T-cell (primary cell): ENCODE measurements at places on chromosomes 1 and 21. TPM values are rescaled to one million over a fixed set of nuclear protein-coding genes. Genes with fewer than 3 reads are reported as not detected.

DNA sequence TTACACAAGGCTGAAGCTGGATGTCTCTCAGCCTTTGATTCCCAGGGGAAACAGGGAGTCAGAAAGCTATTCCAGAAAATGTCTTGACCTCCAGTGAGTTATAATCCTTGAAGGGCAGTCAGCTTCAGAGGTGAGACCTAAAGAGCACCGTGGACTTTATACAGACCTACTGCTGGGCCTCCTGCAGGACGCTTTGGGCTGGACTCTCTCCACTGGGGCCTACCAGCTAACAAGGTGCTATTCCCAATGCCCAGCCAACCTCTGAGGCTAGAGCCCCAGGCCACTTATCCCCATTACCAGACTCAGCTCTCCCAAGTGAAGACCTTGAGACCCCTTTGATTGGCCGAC, 6.6 kb downstream of the SETD4 start:
- no peak for DNase-seq

OR2L8 gene
- 1.2 TPM for total RNA-seq

NPR1 gene
- total RNA-seq, result not detected

DNA sequence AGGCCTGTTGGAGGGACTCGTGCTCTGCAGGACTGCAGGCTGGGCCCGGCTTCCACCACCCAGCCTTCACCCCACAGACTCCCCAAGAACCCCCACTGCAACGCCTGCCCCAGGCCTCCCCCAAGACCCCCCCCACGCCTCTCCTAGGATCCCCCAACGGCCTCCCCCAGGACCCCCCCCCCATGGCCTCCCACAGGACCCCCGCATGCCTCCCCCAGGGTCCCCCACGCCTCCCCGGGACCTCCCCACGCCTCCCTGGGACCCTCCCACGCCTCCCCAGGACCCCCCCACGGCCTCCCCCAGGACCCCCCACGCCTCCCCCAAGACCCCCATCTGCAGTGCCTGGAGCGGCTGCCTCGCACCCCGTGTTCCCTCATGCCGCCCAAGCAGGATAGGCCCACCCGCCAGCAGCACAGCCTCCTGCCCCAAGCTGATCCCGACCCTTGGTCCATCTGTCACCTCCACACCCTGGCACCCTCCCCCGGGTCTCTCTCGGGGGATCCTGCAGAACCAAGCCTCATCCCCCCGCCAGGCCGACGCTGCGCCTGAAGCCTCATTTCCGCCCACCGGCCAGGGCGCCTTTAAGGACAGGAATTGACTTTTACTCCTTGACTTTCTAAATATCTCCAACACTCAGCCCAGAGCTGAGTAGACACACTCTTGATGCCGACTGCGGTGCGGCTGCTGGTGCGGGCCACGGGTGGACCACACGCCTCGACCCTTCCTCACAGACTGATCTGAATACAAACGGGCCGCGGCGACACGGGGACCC, 14.1 kb upstream of the RNF223 start:
- DNase-seq, result no peak

GRCh38 chr1:147834181-147834580, 68.4 kb upstream of the GJA8 start:
- no peak for DNase-seq

- DNase-seq, result no peak
Observed at GRCh38 chr1:157241185-157241538, 103.0 kb upstream of the ETV3 start.

MAP3K21 gene
- total RNA-seq, result 1.0 TPM

- no peak for DNase-seq
Observed at GRCh38 chr1:22488319-22488718, 36.7 kb downstream of the ZBTB40 start.

DNA sequence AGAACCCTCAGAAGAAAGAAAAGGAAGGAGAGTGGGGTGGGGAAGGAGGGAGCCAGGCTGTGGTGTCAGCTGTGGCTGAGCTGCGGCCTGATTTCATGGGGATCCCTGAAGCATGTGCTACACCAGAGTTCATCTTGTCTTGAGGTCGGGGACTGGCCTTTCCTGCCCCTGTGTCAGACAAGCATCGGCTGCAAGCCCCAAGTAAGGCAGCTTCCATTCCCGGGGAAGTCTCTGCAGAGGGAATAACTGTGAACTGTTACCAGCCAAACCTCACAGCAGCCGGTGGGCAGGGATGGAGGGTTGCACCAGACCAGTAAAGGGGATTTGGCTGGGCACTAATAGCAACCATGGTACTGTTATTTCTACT, 35.7 kb upstream of the BTG2 start:
- no peak for DNase-seq

AADACL3 gene
- not detected for total RNA-seq

DNA sequence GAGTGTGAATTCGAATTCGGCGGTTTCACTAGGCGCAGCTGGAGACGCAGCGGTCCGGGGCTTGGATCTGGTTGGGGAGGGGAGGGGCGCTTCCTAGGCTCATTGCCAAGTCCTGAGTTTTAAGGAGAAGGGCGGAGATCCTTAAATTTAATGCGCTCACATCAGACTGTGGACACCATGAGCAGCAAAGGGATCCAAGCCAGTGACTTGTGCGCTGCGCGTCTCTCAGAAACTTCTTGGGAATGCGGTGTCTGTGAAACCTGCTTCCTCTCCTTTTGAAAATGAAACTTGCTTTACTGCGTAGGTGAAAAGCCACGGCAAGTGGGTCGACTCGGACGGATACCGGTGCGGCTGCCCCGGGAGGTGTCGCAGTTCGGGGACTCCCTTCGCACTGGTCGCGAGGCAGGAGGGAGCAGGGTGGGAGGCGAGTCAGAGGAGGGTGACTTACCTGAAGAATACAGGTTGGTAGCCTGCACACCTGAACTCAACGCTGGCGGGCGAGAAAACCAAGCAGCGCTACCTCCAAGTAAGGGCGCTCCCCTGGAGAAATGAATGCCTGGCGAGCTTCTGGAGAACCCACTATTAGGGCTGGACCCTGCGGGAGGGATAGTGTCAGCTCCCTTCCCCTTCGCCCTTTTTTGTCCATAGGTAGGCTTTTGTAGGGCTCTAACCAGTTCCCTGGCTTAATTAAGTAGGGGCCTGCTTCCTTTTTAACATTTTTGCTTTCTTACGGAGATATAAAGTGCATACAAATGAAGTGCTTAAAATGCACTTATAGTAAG, 992 bp downstream of the TENT5C start:
- DNase-seq, result peak; percentile 68

- no peak for DNase-seq
Observed at GRCh38 chr21:29300807-29301138, 2.1 kb downstream of the BACH1 start.
